Activated T-helper 1 cell treated with anti-CD3 and anti-CD28 coated beads, Interleukin-2, amount 50 U/mL, for 16 hours (primary cell): ENCODE measurements at places on chromosomes 2 and 18.
A peak's percentile ranks its signal among the peaks of the same experiment; 100 is the strongest.

GRCh38 chr2:102707796-102708695, 53.8 kb upstream of the TMEM182 start:
- DNase-seq: no peak

DNA sequence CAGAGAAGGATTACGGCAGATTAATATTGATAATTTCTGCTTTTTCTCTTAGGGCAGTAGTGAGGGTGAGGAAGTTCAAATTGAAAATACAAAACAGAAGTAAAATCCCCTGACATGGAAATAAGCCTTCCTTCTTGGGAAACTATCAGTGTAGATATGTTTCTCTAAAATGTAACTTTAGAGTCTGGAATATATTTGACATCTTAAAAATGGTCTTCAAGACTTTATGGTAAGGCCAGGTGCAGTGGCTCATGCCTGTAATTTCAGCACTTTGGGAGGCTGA, 33.0 kb downstream of the INPP5D start:
- DNase-seq: no peak

DNA sequence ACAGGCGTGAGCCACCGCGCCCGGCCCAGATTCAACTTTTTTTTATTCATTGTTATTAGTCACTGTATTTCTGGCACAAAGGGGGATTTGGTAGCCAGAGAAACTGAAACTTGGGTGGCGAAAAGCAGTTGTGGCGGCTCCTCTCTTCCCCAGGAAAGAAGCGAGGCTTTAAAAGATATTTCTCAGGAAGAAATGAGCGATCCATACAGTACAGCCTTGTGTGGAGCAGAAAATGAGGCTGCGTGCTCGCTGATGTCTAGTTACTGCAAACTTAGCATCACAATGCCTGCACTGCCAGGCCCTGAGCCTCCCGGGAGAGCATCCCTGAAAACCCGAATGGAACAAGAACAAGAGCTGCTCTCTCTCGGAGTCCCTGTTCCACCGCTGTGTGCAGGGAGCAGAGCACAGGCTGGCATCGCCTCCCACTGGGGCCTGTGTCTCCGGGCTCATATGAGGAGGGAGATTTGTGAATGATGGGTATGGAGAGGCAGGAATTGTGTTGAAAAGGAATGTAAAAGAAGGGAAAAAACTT, 234.0 kb downstream of the ZNF516 start:
- DNase-seq: no peak

DNA sequence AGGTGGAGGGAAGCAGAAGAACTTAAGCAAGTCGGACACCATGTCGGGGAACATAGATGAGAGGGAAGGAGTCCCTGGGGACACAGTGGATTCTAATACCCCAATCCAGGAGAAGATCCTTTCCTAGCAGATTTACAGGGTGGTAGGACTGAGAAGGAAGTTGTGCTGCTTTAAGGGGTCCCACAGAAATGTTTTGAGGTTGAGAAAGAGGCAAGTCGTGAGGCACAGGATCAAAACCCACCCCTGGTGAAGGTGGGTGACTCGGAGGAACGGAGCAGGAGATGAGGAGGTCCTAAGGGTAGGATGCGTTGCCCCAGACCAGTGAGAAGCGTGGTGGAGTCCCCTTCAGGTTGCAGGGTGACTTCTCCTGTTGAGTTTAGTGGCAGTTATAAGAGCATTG, 32.7 kb downstream of the DCDC2C start:
- no peak for DNase-seq

- peak; percentile 46 for DNase-seq
These were observed 19.1 kb downstream of the CAPG start for GRCh38 chr2:85390941-85391669.

GRCh38 chr2:27489118-27489497, 435 bp downstream of the IFT172 start:
- DNase-seq: no peak

DNA sequence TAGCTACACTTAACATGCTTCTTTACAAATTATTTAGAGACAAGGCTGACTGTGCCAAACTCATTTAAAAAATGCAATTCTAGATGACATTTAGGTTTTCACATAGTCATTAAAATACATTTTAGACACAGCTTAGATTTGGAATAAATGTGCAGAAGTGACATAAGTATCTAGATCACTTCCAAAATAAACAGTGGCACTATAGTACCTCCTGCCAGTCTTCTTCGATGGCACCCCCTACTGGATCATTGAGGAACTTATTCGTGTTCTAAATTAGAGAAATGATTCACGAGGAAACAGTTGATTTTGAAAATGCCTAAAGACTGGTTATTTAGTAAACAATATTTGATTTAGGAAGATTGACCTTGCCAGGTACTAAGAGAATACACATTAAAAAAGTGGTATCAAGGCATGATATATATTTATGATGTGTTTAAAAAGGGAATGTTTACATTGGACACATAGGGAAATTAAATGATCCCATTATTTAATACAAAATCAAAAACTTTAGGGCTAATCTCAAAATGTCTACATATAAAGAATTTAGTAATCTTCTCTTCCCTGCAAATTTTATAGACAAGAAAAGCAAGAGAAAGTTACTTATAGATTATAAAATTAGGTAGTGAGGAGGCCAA, 323.9 kb downstream of the XIRP2 start:
- DNase-seq: no peak

DNA sequence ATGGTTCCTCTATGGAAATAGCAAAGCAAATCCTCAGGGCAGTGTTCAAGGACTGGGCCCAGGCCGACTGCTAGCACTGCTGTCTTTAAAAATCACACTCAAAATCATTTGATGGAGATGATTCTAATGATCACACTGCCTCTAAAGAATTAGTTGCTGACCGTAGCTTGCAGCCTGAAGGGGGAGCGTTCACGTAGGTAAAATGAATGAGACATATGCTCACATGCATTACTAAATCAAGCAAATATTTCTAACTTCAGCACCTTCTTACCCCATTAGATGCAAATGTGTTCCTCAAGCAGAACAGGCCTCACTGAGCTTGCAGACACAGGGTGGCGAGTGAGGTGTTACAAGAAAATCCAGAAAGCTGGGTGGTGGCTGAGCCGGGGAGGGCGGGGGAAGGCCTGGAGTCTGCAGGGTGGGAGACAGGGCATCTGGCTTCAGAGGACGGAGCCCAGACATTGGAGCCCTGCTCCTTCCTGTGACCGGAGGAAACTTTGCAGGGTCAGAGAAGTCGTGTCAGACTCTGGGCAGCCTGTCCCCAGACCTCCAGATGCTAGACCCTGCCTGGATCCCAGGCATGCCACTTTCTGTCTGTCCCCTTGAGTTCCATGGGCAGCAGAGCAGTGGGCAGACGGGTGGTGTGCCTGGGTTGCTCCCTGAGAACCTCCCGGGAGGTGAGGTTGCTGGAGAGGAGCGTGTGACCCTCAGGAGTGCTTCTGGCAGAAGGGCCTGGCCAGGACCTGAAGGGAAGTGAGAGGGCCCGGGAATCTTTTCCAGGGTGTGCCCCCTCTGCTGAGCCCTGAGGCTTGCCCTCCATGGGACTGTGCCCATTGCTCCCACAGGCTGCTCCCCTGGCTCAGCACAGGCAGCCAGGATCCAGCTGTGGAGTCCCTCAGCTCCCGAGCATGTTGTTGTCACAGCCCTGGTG, 7.1 kb upstream of the NPPC start:
- DNase-seq: no peak

GRCh38 chr2:25335971-25336370, 5.8 kb downstream of the DNMT3A start:
- DNase-seq: no peak

DNA sequence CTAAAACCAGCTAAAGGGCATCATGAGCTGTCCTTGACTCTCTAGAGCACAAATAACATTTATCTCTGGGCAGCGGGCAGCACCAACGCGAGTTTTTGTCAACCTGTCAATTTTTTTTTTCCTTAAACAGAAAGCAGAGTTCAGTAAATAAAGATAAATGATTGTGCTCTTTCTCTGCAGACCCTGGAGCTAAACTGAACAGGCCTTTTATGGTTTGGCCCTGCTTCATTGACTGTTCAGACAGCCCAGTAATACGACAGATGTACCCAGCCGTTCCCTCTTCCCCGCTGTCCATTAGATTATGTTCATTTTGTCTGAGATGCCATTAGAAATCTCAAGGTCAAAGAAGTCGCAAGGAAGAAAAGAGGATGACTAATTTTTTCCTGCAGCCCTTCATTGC, 280.5 kb upstream of the PIK3C3 start:
- no peak for DNase-seq

DNA sequence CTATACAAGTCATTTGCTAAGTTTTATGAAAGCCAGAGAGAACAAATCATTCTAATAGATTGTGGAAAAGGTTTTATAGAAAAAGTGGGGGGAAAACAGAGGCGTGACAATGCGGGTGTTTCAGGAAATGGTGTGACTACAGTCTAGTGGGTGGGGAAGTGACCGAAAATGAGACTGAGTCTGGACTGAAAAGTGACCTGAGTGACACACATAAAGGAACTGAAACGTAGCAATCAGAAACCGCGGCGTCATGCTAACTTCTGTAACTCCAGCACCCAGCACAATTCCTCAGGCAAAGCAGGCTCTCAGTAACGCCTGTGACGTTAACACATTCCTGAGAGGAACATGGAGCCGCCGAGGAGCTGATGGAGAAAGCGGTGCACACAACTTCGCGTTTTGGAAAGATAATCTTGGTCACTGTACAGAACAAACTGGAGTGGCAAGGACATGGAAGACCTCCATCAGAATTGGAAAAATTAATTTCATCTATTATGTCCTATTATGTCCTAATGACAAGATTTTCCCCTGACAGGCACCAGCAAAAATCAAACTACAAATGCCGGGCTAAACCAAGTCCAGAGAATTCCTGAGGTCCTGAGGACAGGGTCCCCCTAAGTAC, 1.4 kb upstream of the CD226 start:
- DNase-seq: no peak

- DNase-seq: no peak
These were observed 777.2 kb upstream of the TMEFF2 start for GRCh38 chr2:192971981-192972380.
